ENCODE measurements at places on chromosomes 4 and X. TPM values are rescaled to one million over a fixed set of nuclear protein-coding genes. Genes with fewer than 3 reads are reported as not detected.

Gene LIMCH1
- polyA plus RNA-seq, result not detected

- no peak for DNase-seq
Observed at GRCh38 chrX:17788956-17789562, 51.8 kb downstream of the SCML1 start.

GRCh38 chrX:136067966-136068365 is 79.4 kb upstream of the FHL1 start:
- DNase-seq, result no peak

Gene AKAP17A
- 21.0 TPM for polyA plus RNA-seq
